Thoracic aorta endothelial cell (primary cell): ENCODE measurements at places on chromosomes 7 and 10. TPM values are rescaled to one million over a fixed set of nuclear protein-coding genes. Genes with fewer than 3 reads are reported as not detected.

The TMEM176A gene
- not detected in 2 replicates for total RNA-seq

The SMNDC1 gene
- total RNA-seq, result 15.3 and 16.4 TPM in 2 replicates

The PKD2L1 gene
- not detected in 2 replicates for total RNA-seq

The ADGRA1 gene
- not detected in 2 replicates for total RNA-seq

The SH2D4B gene
- total RNA-seq, result under 0.01 and 0.07 TPM in 2 replicates

The CPXM2 gene
- total RNA-seq, result 4.7 and 13.5 TPM in 2 replicates

The TAF3 gene
- 6.5 and 7.4 TPM in 2 replicates for total RNA-seq

The SNCG gene
- 21.4 and 36.2 TPM in 2 replicates for total RNA-seq

The SEMA3D gene
- 0.22 and 1.2 TPM in 2 replicates for total RNA-seq

The EFCAB10 gene
- total RNA-seq, result not detected in 2 replicates

The ADCY1 gene
- 0.40 and 0.43 TPM in 2 replicates for total RNA-seq

The GHRHR gene
- 0.14 TPM in 1 of 2 replicates, not detected in the other for total RNA-seq

The ICA1 gene
- 37.2 and 45.6 TPM in 2 replicates for total RNA-seq

The TUBB8 gene
- 0.07 TPM in 1 of 2 replicates, not detected in the other for total RNA-seq

The TMEM270 gene
- total RNA-seq, result not detected in 2 replicates

The SLK gene
- 95.8 and 102 TPM in 2 replicates for total RNA-seq

The SEMA3C gene
- total RNA-seq, result 6.6 and 10.1 TPM in 2 replicates

The PWWP2B gene
- total RNA-seq, result 7.7 and 12.4 TPM in 2 replicates

The TSC22D4 gene
- total RNA-seq, result 45.9 and 54.2 TPM in 2 replicates

The SLC29A4 gene
- 1.5 and 1.9 TPM in 2 replicates for total RNA-seq

The CTNNA3 gene
- total RNA-seq, result not detected in 2 replicates
